Ureter (tissue), 1 donor: ENCODE measurements at places on chromosomes 1 and 21. TPM values are rescaled to one million over a fixed set of nuclear protein-coding genes. Genes with fewer than 3 reads are reported as not detected.
A peak's percentile ranks its signal among the peaks of the same experiment; 100 is the strongest.

- DNase-seq, result peak; percentile 48
Measured at GRCh38 chr1:181179987-181180365, 91.5 kb downstream of the IER5 start.

DNA sequence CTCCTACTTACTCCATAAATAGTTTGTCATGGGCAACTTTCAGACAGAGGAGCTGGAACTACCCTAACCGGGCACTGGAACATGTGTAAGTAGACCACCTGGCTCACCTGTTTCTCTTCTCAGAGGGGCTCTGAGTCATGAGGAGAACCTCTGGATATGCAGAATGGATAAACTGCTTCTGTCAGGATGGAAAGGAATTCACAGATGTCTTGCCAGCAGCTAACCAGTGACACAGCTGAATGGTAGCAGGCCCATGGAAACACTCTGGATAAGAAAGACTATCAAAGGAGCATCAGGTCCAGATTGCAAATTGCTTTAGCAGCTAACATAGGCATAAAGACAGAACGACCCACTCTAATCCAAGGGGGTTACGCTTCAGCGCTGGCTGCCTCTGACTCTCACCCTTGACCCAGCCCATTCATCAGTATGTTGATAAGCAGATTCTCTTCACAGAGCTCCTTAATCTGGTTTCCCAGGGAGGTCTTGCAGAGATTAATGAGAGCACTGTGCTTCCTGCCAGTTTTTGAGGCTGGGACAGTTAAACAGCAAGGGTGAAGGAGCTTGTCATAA, 54.2 kb downstream of the HIVEP3 start:
- DNase-seq, result no peak

GRCh38 chr1:193626695-193627094, 440.3 kb upstream of the B3GALT2 start:
- DNase-seq, result no peak

DNA sequence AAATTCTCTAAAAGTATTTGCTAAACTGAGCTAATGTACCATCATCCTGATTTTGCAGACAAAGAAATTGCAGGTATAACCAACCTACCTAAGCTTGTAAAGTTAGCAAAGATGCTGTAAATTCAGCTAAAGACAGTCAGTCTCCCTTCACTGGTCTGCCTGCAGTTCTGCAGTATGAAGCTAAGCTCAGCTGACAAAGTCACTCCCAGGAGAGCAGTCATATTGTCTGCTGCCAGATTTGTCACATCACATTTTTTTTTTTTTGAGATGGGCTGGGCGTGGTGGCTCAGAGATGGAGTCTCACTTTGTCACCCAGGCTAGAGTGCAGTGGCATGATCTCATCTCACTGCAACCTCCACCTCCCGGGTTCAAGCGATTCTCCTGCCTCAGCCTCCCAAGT, 8.9 kb upstream of the CMPK1 start:
- DNase-seq, result no peak

DNA sequence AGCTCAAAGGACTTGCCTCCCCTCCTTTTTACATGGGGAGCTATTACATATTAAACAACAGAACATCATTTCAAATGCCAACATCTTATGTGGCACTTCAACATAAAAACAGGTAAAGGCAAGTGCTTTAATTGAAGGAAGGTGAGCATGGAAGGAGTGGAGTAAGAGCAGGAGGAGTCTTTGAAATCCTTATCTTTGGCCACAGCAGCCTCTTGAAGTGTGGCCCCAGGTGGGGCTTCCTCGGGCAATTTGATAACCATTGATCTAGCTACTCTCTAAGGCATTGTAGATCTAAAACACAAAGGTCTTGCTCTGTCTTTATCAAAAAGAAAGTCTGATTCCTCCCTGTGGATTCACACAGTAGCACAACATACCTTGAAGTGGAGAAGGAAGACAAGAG, 70.9 kb upstream of the PPP2R5A start:
- DNase-seq, result no peak

GRCh38 chr1:202130816-202131522, 8.3 kb downstream of the GPR37L1 start:
- no peak for DNase-seq

DNA sequence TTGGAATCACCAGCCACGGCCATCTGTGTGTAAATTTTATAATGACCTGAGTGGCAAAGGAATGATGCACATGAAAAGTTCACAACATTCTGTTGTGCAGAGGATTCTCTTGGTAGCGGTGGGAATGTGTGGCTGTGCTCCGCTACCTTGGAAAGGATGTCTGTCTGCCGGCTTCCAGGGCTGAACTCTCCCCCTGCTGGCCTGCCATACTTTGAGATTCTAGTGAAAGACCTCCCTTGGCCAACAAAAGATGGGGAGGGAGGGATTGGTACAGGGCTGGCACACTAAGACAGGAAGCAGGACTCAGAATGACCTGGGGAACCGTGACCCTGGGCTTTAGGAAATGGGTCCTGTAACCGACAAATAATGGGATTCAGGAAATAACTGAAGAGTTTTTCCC, 194.5 kb upstream of the PLD5 start:
- no peak for DNase-seq

DNA sequence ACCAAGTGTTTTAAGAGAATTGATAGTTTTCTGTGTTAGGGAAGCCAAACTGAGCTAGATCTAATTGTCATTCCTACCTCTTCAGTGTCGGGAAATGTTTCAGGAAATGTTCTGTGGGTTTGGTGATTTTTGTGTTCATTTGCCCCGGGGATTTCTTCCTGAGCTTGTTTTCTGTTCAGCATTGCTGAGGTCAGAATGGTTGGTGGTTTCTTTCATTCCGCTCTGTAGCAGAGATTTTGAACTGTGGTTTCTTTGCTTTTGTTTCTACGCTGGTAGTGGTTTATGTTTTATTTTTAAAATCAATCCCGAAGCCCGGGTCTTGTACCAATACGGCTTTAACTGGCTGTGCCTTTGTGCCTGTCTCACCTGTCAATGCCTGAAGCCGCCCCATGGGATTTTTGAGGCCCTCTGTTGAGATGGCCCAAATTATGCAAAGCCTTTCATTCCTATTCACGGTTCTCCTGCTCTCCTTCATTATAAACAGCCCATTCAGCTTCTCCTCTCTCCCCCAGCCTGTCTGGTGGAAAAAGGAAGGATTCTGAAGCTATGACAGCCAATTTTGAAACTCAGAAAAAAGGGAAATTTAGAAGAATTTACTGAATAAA, 417.2 kb upstream of the KAZN start:
- no peak for DNase-seq

- no peak for DNase-seq
Measured at GRCh38 chr1:3671371-3672180, 19.3 kb downstream of the TP73 start.

GRCh38 chr1:41856944-41857285, 61.8 kb downstream of the HIVEP3 start:
- DNase-seq, result no peak

DNA sequence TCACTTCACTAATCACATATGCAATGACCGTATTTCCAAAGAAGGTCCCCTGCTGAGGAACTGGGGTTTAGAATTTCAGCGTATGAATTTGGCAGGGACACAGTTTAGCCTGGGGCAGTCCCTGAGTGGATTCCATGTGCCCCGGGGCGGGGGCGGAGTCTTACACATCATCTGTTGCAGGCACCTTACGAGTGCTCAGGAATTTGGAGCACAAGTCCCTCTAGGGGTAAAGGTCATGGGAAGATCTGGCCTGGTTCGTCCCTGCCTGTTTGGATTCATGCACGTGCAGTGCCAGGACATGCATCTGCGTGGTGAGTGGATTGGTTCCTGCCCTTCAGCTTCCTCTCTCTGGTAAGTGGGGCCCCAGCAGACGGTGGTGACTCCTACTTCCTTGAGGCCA, 208.3 kb upstream of the C1orf174 start:
- no peak for DNase-seq

- no peak for DNase-seq
Measured at GRCh38 chr1:63643926-63644325, 50.7 kb downstream of the PGM1 start.

DNA sequence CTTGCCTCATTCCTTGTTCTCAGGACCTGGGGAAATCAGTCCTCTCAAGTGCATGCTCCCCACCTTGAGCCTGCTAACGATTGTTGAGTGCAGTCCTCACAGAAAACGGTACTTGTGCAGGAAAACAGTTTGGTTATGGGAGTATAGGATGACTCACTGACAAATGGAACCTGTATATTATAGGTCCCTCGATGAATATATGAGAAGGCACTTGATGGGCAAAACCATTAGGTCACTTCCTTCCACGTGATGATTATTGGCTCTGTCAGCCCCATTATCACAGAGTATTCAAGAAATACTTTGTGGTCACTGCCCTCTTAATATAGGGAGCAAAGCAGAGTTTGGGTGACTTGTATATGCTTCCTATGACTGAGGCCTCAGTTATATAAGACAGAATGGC, 6.2 kb downstream of the CCDC17 start:
- no peak for DNase-seq

GRCh38 chr1:8671306-8671917, 146.0 kb downstream of the RERE start:
- no peak for DNase-seq

DNA sequence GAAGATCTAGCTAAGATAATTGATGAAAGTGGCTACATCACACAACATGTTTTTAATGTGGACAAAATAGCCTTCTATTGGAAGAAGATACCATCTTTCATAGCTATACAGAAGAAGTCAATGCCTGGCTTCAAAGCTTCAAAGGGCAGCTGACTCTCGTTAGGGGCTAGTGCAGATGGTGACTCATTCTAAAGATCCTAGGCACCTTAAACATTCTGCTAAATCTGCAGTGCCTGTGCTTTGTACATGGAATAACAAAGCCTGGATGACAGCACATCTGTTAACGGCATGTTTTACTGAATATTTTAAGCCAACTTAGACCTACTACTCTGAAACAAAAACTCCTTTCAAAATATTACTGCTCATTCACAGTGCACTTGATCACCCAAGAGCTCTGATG, 65.6 kb upstream of the USP24 start:
- no peak for DNase-seq

- DNase-seq, result no peak
Measured at GRCh38 chr21:37827913-37828312, 88.3 kb downstream of the KCNJ6 start.

- DNase-seq, result no peak
Measured at GRCh38 chr1:73674945-73675561, 522.9 kb downstream of the LRRIQ3 start.

DNA sequence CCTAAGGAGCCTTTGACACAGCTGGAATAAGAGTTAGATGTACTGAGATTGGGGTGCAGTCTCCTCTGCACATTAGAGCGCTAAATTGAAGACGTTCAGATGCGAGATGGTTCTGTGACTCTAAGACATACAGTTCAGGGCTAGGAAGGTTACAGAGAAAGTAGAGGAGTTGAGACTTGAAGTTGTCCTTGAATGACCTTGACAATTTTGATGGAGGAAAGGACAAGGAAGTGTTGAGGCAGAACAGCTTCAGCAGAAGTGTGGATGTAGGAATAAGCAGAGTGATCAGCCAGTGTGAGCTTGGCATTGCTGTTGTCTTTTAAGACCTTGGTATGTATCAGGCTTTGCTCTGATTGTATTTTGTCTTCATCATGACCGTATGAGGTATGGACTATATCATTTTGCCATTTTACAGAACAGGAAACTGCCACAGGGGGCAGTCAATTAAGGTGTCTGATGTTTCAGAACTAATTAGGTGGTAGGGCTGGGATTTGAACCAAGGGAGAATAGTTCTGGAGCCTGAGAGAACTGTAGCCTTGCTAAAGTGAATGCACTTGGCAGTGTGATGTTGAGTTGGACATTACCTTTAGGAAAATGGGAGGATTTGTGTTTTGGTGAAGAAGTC, 9.2 kb downstream of the TTF2 start:
- DNase-seq, result no peak

- DNase-seq, result no peak
Measured at GRCh38 chr1:26824731-26825130, 1.8 kb upstream of the ZDHHC18 start.

GRCh38 chr1:5502311-5503194, 489.7 kb downstream of the NPHP4 start:
- no peak for DNase-seq

DNA sequence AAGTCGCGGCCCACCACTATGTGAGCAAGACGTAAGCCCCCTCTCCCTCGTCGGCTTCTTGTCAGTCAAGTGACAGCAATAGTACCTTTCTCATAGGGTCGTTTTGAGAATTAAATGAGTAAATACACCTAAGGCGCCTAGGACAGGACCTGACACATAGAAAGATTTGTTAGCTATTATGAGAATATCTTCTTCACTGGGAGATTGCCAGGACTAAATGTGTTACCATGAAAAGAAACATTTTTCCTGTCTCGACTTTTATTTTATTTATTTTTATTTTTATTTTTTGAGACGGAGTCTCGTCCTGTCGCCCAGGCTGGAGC, 798 bp downstream of the PMF1 start:
- DNase-seq, result no peak

DNA sequence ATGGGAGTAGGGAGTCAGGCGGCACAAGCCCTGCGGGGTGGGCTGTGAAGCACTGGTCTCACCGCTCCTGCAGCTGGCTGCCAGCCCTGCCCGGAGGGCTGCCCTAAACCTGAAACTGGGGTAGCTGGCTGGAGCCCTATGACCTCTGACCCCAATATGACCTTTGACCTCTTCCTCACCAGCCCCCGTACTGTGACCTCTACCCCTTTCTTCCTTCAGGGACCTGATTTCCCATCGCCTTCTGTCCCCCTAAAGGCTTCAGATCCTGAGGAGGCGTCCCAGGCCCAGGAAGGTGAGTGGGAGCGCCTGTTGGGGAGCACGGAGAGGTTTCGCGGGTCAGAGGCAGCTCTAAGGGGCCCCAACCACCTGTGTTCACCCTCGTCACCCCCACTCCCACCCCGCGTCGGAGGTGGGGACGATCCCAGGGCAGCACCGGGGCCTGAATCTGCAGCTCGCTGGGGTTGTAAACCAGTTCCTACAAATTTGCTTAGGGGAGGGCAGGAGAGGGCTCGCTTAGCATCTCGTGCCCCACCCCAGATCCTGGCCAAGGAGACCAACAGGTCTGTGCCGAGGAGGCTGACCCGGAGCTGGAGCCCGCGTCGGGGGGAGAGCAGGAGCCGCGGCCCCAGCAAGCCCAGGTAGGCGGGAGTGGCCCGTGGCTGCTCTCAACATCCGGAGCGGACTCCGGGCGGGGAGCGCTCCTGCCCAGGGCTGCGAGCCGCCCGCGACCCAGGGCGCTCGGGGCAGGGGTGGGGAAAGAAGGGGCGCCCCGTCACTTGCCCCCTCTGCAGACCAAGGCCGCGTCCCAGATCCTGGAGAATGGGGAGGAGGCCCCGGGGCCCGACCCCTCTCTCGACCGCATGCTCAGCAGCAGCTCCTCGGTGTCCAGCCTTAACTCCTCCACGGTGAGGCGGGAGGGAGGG, 7.3 kb downstream of the SYTL1 start:
- peak; percentile 81 for DNase-seq

- peak; percentile 77 for DNase-seq
Measured at GRCh38 chr1:182601416-182601786, 2.8 kb downstream of the RGS16 start.

DNA sequence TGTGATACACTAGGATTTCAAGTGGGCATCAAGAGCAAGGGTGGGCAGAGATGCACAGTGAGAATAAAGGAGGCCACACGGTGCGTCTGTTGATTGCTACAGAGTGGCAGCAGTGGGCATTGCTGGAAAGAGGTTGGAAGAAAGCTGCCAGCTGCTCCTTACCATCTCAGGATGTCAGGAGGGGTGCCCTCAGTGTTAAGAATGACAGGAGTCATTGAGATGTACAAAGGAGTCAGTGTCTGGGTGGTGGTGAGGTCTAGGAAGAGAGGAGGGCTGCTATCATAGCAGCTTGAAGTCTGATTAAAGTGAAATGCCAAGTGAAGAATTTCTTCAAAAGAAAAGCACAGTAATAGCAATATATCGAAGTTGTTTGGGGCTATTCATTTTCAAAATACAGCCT, 992.7 kb downstream of the TTLL7 start:
- DNase-seq, result no peak

The OR10T2 gene
- total RNA-seq, result not detected

The FALEC gene
- not detected for total RNA-seq

The DMRTA2 gene
- total RNA-seq, result not detected

The GJB3 gene
- total RNA-seq, result 14.9 TPM

The TTLL10 gene
- total RNA-seq, result 2.3 TPM
